ENCODE measurements at places on chromosomes 7 and 10.

DNA sequence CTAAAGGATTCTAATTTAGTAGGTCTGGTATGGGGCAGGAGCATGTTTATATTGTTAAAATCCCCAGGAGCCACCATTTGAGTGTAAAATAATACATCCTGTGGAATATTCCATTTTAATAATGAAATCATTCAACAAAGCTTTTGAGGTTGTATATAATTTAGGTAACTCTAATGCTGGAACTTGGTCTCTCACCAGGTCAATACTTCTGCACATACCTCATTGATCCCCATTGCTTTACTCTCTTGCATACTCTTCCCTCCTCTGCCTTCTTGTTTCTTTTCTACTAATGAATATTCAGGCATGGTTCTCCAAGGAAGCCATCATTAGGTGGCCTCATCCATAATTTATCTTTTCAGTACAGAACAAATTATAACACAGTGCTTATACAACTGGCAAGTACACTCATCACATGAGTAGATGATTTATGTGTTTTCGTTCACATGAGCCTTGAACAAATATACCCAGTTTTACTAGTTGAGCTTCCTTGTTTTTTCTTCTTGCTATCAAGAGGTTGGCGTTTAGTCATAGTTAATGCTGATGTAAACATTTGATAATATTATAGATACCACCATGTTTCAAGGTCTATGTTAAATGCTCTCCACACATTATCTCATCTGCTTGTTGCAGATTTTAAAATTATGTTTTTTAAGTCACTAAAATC, 7.2 kb downstream of the PALS2 start:
- no peak for DNase-seq

- DNase-seq: no peak
These were observed 406.5 kb downstream of the PLXNA4 start for GRCh38 chr7:132169730-132170129.

DNA sequence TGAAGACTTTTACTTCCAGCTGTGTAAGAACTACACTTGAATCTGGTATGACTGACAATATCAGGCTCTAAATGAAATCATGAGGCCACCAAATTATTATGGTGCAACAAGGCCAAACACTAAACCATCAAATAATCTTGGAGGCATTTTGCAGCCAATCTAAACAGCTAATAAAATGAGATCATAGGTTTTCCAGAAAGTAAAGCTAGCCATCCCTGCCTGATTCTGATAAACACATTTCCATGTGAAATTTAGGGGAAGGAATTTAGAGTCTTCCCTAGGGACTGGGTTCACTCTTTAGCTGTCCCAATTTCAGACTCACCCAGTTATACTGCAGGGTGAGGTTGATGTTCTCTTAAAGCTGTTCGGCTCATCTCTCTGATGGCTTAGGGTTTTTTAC, 190.3 kb upstream of the TMEM196 start:
- DNase-seq: no peak

DNA sequence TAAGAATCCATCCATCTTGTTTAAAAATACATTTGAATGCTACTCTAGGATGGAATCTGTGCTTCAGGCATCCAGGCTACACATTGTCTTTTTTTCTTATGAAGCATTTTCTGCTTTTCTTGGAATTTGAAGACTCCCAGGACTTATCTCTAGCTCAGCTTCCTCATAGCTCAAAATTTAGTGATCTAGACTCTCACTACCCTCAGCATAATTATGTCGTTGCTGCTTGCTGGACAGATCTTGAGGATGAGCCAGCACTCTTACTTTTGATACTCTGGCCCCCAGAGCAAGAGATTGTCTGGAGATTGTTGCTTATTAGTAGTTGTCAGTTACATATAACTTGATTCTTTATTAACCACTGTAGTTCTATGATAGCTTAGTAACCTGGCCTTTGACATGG, 83.3 kb upstream of the FGL2 start:
- DNase-seq: no peak

- DNase-seq: no peak
These were observed 1.4 kb downstream of the DNAJB12 start for GRCh38 chr10:72353028-72353964.

DNA sequence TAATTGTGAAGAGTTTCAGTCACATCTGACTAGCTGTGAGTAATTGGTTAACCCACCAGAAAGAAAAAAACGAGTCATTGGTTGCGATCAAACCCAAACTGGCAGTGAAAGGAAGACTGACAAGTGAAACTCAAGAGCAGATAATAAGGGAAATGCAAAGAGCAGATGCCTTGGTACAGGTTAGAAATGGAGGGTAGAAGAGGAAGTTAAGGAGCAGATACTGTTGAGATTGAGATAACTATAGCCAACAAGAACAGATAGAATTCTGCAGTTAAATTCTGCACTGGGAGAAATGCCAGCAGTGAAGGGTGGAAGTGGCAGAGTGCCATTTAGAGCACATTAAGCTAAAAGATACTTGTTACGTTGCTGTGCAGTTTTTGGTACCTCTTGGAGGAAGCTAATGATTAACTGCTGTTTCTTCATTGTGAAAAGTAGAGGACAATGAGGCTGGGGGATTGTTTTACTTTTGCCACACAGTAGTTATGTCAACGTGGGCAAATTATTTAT, 65.8 kb downstream of the CDK13 start:
- DNase-seq: no peak

DNA sequence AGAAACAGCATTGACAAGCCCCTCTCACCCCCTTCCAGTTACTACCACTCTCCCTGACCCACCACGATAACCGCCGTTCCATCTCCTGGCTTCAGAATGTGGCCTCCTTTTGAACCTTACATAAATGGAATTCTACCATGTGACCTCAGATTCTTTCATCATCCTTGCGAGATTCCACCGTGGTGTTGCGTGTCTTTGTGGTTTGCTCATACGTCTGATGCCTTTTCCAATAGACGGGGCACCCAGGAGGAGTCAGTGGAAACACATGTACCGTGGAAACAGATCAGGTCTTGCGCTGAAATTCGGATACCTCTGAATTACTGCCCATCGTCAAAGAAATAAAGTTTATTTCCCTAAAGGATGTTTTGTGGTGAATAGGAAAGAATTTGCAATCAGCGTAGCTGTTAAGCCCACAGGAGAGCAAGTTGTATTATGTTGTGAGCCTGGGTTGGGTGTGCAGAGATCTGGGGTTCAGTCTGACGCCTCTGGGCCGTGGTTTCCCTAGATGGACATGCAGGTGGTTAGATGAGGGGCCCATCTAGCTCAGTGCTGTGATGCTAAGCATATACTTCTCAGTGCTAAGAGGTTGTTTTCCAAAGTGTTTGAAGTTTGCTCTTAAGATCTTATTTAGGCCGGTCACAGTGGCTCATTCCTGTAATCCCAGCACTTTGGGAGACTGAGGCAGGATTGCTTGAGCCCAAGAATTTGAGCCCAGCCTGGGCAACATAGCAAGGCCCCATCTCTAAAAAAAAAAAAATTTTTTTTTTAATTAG, 29.1 kb downstream of the GTF2IRD1 start:
- DNase-seq: no peak

- no peak for DNase-seq
These were observed 88.0 kb downstream of the FANK1 start for GRCh38 chr10:125984346-125984745.

- no peak for DNase-seq
These were observed 729.4 kb downstream of the SORCS1 start for GRCh38 chr10:106435081-106435480.

DNA sequence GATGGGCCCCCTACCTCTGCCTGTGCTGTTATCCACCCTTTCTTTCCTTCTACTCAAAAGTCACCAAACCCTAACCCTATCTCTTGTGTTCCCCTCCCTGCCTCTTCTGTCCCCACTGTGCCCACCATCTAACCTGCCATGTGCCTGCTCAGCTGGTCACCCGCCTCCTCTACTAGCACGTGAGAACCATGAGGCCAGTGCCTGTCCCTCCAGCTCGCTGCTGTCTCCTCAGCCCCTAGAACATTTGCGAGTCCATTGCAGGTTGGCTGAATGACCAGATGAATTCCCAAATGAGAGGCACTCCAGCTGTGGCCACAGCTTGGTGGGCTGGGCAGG, 129.0 kb downstream of the ARHGAP22 start:
- no peak for DNase-seq

GRCh38 chr10:61164458-61165160, 220.6 kb upstream of the RHOBTB1 start:
- no peak for DNase-seq

DNA sequence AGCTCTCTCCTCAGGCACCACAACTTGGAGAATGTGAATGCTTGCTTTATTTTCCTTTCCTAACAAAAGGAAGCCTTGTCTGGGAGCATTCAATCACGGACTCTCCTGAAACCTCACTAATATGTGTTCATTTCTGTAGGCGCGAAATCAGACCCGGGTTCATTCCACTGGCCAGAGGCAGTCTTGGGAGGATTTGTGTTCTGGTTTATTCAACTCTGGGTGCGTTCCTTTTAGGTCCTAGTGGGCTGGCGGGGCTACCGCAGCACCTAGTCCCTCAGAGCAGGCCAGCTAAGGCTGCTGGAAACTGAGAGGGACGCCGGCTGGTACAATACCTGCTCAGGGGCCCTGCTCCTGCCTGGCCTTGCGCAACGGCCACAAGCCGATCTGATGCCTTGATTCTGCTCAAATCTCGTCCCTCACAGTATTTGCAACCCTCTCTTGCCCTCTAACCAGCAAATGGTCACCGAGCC, 7.5 kb downstream of the HOXA4 start:
- no peak for DNase-seq

- no peak for DNase-seq
These were observed 7.1 kb downstream of the ASAH2 start for GRCh38 chr10:50244201-50244600.

DNA sequence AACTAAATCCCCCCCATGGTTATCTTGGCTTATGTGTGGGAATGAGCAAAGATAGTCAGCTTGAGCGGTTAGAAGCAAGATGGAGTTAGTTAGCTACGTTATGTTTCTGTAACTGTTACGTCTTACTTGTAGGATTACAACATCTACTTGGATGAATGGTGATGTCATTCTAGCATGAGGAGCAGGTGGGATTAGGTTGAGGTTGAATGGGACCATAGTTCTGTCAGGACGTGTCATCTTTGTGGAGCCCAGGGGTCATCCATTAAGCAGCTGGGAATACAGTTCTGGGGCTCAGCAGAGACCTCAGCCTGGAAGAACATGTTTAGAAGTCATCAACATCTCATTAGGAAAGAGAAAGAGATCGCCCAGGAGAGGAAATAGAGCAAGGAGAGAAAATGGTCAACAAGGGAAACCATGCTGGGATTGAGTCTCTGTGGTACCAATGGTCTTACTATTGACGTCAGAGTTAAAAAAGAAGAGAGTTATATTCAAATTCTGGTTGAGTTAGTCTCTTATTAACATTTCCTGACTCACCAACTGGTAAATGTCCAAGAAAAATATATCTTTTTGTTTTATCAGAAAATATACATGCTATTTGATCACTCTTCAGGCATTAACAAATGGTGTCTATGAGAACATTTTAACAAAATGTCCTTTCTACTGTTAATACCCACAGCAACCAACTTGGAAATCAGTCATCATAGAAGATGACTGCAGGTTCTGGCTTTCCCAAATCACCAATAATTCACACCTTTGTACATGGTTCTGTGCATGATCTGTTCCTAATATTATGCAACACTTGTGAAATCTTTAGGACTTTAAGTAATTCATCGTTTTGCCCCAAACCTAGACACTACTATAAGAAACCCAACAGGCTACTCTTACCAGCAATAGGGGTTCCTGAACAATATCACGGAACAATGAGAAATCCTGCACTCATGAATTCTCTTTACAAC, 96.9 kb downstream of the KIAA1217 start:
- no peak for DNase-seq

GRCh38 chr7:44338600-44338999, 13.2 kb upstream of the CAMK2B start:
- no peak for DNase-seq

DNA sequence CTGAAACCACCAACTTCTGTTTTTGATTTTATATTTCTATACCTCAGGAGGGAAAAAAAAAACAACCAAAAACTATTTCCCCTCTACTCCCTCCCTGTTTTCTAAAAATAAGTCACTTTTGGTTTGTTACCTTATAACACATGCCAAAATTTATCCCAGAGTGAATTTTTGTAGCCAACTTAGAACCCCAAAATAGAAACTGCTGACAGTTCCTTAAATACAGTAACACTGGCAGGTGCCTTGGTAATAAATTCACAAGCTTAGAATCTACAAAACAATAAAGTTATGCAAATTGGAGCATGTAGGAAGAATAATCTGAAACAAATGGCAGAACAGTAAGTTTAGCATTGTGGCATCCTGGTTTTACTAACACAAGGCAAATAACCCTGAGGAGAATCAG, 165.0 kb upstream of the HDAC9 start:
- DNase-seq: no peak

DNA sequence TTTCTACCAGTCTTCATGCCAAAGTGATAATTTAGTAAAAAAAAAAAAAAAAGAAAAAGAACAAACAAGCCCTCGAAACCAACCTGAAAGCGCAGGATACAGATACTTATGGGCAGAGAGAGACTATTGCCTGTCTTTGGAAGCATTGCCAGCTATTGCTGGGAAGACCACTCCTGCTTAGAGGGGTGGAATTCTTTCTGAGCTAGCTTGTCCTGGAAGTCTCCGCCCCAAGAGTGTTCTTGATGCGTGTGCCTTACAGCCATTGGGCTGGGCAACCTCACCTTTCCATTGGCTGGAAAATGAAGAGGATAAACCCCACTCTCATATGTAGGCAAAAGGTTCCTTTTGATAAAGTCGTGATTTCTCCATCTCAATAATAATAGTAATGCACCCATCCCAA, 19.9 kb upstream of the INSYN2A start:
- DNase-seq: no peak

DNA sequence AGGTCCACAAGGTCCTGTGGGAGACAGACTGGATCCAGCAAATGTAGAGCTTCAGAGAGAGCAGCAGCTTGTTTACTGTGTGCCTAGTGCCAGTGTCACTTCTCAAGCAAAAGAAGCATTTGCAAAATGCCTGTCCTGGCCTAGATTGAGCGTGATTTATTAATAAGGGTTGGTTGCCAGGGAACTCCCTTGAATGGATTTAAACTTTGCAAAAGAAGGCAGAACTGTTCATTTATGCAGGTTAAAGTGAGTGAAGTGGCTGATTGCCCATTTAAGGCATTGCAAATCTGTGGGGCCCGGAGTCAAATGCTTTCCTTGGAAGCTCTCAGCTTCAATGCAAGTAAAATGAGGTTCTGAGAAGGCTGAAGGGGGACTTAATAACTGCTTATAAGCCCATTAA, 71.3 kb downstream of the CDHR3 start:
- no peak for DNase-seq

DNA sequence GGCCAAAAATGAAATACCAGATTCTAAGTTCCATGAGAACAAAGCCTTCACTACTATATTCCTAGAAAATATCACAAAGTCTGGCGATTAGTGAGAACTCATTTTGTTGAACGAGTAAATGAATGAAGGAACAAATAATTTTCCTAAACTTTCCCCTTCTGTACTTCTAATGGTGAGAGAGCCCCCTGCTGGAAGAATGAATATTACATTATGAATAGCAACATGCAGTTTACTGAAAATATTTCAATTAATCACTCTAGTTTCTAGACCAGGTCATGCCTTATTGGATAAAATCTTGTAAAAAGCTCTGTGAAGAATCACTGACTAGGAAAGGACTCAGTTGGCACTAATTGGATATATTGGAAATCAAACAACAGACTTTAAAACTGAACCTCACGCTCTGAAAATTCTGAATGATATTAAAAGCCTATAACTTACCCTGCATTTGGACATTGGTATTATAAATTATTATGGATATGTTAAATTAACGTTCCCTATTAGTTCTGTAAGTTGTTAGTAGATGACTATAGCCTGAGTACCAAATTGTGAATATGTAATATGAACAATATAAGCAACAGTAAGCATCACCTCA, 32.4 kb upstream of the MTPN start:
- DNase-seq: no peak

Data from activated CD8-positive, alpha-beta memory T cell treated with anti-CD3 and anti-CD28 coated beads for 1 hour (primary cell).